ENCODE measurements at places on chromosomes 4 and X.

GRCh38 chrX:39667191-39667590 is 430.6 kb downstream of the BCOR start:
- no peak for DNase-seq

DNA sequence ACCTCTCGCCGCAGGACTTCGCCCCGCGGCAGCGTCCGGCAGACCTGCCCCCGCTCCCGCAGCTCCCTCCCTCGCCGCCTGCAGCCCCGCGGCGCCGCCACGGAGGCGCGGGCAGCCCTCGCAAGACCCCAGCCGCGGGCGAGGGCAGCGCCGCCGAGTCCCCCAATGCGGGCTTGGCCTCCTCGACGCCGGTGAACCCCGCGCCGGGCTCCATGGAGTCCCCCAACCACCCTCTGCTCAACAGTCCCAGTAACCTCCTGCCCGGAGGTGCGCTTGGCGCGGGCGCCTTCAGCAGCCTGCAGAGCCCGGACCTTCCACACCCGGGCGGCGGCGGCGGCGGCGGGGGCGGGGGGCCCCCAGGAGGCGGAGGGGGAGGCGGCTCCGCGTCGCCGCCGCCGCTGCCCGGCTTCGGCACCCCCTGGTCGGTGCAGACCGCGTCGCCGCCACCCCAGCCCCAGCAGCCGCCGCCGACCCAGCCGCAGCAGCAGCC is 1.2 kb downstream of the CPEB2 start:
- peak; percentile 2 for DNase-seq

DNA sequence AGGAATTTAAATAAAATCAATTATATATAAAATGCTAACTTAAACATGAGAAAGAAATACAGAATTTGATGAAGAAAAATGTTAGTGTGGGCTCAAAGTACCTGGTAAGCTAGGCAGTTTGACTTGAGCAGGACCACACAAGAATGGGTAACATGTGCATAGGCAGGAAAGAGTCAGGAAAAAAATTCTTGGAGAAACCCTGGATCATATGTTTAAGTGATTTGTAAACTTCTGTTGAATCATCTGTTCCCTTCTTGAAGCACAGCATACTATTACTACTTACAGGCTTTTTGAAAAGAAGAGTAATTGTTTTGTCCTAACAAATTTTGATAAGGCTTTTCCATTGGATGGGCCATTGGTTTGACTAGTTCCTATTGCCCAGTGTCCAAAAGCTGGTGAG is 37.5 kb upstream of the FHDC1 start:
- no peak for DNase-seq

GRCh38 chr4:156948738-156949137 is 22.9 kb downstream of the PDGFC start:
- no peak for DNase-seq

GRCh38 chr4:61877893-61878292 is 677.8 kb downstream of the ADGRL3 start:
- DNase-seq = no peak

- DNase-seq = no peak
These were observed 110.0 kb downstream of the CBR4 start for GRCh38 chr4:168900080-168900479.

DNA sequence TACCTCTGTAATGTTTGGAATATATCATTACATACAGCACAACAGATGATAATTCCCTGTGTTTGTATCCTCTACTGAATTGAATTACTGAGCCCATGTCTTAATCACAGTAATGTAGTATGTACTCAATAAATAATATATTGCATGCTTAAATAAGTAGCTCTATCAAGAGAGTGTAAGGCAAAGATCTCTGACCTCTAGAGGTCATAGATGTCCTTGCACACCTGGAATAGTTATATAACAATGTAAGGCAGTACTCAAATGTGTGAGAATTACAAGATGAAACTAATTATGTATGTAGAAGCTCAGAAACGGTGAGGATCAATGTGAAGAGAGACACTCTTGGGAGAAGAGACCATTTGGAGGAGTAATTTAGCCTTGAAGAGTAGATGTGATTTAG is 14.3 kb upstream of the GCNA start:
- DNase-seq = no peak

GRCh38 chr4:72951628-72952027 is 117.9 kb downstream of the COX18 start:
- DNase-seq = no peak

DNA sequence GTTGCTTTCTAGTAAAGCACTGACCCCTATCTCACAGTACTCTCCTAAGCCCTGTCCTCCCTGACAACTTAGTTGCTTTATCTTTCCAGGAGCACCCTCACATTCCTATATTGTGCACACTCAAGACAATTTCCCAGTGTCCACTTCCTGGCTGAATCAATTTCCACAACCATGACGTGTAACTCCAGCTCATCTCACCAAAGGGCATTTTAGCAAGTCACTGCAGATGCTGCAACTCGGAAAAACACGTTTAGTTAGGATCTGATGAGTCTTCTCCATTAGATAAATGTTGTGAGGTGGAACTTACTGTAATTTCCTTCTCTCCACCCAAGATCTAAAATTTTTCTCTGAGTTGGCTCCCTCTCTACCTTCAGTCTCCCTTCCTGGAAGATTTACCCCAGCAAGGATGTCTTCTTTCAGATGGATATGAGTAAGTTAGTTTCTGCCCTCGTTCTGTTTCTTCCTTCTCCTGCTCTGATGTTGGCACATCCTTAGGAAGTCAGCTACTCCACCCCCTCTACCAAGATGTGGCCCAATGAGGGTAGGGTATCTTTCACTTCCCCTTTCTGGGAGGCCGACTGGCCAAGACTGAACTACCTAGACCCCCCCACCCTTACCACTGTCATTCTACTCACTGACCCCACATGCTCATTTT is 28.8 kb upstream of the IL13RA1 start:
- no peak for DNase-seq

DNA sequence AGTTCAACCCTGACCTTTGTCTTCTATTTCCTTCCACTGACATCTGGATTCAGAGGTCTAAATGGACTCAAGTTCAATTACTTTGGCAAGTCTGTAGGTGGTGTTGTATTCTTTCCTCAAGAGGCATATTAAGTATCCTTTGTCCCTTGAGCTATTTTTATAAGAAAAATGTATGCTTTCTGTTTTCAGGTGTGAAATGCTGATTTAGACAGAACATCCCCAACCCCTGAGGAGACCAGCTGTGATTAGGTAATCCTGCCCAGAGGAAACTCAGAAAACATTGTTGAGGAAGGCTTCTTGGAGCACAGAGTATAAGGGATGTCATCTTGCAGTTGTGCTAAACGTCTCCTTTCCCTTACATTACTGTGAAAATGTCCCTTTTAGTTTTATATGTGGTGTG is 46.6 kb upstream of the EGFL6 start:
- no peak for DNase-seq

GRCh38 chr4:162727232-162727631 is 439.5 kb downstream of the NAF1 start:
- DNase-seq = no peak

DNA sequence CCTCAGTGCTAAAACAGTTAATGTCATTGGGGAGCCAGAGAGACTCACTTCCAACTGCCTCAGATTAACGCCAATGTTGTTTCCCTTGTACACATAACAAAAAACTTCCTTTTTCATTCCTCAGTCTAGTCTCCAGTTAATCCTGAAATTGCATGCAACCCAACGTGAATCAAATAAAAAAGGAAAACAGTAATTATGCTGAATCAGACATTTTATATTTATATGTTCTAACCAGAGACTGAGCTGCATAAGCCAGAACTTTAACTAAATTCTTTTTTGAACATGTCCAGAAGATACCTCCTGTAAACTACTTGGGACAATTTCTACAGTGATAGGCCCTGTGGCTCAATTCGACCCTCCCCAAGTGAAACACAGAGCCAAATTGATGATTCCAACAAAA is 4.7 kb downstream of the GPC4 start:
- no peak for DNase-seq

GRCh38 chrX:7941390-7942042 is 14.3 kb upstream of the PNPLA4 start:
- DNase-seq = no peak

DNA sequence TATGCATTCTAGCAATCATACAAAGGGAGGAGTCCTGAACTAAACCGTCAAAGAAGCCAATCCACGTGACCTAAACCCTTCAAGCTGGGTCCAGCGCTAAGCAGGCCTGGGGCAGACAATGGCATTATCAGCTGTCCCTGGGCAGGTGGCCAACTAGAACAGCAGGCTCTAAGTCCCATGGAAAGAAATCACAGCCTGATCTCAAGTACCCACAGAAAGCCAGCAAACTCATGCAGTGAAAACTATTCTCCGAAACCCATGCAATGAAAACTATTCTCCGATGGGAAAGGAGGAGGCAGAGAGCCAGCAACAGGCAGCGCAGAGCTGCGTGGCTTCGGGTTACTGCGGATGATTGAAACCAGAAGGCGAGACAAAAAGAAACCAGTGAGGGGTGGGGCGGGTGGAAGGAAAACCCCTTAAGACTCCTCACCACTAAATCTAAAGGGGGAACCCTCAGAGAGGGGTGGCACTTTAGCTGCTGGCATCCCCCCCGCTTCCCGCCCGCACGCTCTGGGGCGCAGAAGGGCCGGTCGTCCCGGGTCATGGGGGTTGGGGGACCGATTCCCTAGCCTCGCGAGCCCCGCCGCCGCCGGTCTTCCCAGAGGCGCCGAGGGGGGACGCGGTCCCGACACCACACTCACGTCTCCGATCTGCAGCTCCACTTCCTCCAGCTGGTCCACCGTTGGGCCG is 567 bp downstream of the C4orf46 start:
- no peak for DNase-seq

DNA sequence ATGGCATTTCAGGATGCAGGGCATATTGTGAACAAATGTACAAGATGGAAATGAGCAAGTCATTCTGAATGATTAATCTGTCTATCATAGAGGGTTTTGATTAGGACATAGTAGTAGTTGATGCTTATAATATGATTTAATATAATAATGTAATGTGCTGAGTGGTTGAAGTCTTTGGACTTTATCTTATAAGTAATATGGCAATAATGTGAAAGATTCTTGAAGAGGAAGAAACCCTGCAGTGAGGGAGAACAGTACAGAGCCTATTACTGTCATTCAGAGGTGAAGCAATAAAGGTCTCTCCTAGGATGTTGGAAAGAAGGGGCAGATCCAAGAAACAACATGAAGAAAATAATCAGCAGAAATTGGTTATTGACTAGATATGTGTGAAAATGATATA is 16.6 kb downstream of the NFKB1 start:
- DNase-seq = no peak

DNA sequence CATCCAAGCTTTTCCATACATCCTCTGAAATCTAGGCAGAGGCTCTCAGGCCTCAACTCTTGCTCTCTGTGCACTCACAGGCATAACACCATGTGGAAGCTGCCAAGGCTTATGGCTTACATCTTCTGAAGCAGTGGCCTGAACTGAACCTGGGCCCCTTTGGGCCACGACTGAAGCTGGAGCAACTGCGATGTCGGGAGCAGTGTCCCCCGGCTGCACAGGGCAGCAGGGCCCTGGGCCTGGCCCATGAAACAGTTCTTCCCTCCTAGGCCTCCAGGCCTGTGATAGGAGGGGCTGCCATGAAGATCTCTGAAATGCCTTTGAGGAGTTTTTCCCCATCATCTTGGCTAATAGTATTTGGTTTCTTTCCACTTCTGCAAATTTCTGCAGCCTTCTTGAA is 39.2 kb downstream of the PRRG1 start:
- no peak for DNase-seq

DNA sequence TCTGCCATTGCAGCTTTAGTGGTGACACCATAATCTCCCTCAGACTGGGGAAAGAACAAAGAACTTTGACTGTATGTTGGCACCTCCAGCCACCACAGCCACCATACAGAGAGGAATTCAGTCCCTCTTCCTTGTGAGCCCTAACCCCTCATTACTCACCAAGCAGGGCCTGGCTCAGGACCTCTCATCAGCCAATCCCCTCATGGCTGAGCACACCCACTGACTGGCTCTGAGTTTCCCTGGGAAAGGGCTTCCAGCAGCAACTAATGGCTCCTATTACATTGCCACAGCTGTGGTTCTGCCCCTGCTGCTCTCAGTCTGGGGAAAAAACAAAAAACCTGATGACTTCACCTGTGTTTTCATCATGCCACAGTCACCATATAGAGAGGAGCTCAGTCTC is 1482.6 kb downstream of the FAM133A start:
- DNase-seq = no peak

DNA sequence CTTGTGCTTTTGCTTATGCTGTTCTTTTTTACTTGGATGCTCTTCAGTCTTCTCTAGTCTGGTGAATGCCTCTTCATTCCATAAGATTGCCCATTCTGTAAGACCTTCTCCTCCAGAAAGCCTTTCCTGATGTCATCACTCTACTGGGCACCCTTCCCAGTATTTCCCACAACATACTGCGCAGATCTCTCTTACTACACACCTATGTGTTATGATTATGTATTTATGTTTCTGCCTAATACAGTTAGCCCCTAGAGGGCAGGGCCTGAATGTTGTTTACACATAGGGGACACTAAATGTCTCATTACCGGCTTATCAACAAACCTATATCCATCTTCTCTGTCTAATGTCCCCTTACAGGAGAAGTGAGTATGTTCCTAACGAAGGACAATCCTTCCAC is 21.1 kb downstream of the AIFM1 start:
- DNase-seq = no peak

- DNase-seq = no peak
These were observed at the start of gene ADGRA3 for GRCh38 chr4:22515888-22516541. ADGRA3 (minus strand) TSS chr4:22516066; CDS start chr4:22515784, 282 bp downstream.

- no peak for DNase-seq
These were observed 144.2 kb upstream of the WDR1 start for GRCh38 chr4:10260777-10261176.

GRCh38 chr4:1060121-1060520 is 48.7 kb downstream of the FGFRL1 start:
- no peak for DNase-seq

GRCh38 chrX:138982365-138982764 is 270.8 kb upstream of the FGF13 start:
- no peak for DNase-seq

DNA sequence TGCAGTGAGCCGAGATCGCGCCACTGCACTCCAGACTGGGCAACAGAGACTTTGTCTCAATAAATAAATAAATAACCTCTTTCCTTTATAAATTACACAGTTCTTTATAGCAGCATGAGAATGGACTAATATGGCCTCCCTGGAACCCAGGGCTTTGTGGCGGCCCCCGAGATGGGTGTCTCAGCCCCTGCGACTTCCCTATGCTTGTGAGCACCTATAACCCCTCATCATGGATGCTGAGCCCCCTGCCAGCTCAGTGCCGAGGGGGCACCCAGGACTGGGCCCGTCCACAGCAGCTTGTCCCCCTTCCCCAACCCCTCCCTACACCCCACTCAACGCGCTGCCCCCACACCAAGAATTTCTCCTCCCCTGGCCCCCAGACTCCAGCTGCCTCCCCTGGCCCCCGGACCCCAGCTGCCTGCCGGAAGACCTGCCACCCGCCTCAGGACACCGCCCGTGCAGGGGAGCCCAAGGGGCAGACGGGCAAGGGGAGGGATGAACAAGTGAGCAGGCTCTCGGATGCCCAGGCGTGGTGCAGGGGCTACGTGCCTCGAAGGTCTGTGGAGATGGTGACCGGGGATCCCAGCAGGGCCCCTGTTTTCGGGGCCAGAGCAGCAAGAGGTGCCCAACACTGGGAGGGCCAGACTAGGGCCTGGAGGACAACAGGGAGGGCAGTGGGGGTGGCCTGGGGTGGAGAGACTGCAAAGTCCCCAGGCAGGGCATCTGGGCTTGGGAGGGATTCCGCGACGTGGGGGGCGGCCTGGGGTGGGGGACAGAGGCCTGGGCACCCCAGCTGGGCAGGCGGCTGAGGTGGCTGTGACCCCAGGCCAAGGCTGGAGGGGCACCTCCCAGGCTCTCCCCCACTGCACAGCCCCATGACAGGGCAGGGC is 74.0 kb downstream of the FAM53A start:
- no peak for DNase-seq
